Astrocyte of the hippocampus (primary cell): ENCODE measurements at places on chromosomes 11 and 22.
A peak's percentile ranks its signal among the peaks of the same experiment; 100 is the strongest.

- DNase-seq, result no peak
Measured at GRCh38 chr11:12707500-12707880, 33.3 kb downstream of the TEAD1 start.

DNA sequence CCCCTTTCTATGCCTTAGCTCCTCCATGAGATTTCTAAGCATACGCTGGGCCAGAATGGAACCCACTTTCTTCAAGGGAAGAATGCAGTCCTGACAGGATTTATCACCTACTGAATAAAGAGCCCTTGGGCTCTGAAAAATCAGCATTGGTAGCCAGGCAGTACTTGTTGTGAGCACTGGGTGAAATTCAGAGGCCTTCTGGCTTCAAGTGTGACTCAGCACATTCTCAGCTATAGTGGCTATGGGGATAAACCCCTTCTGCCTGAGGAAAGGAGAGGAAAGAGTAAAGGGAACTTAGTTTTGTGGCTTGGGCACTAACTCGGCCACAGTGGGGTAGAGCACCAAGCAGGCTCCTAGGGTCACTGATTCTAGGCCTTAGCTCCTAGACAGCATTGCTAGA is 574.8 kb downstream of the JRKL start:
- DNase-seq, result no peak

- no peak for DNase-seq
Measured at GRCh38 chr22:49587421-49587820, 240.3 kb downstream of the BRD1 start.

DNA sequence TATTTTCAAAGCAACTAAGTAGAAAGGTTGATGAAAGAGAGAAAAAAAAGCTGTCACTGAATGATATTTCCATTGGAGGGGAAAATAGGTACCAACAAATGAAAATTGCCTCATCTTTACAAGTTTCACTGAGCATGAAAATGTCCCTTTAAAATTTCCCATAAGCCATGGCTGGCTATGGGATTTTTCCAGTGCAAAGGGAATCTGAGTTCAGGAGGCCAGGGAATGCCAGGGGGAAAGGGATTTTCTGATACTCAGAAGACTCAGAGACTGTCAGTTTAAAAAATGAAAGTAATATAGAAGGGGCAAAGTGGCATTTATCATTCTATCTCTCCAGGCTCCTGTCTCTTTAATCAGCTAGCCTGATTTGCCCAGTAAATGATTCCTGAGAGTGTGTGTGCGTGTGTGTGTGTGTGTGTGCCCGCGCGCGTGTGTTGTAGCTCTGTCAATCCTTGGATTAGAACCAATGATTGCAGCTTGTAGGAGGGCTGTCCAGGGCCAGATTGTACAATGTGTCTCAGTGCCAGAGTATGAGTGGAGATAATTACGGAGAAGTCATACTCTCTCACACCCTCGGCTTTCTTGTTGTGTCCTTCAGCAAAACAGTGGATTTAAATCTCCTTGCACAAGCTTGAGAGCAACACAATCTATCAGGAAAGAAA is at the start of gene NTM:
Gene NTM (plus strand): TSS at position 526 of the 662 bp plus-strand sequence.
- DNase-seq, result peak; percentile 78

- no peak for DNase-seq
Measured at GRCh38 chr22:19062139-19062942, 59.9 kb downstream of the DGCR2 start.

- peak; percentile 80 for DNase-seq
Measured at GRCh38 chr11:43738600-43739409, 58.3 kb downstream of the HSD17B12 start.

DNA sequence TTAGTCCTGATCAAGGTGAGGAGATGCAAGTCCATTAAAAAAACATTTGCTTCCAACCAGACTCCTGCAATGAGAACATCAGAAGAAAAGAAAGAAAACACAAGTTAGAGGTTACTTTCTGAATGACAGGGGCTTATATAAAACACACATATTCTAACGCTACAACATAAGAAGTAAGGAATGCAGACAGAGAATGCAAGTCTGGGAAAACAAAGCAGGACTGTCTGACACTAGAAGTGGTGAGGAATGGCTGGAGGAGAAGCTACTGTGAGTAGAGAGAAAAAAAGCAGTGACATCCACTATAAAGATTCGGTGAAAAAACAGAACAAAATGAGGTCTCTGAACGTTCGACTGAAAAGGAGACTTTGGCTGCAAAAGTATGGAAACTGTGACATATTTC is 12.3 kb downstream of the TMEM216 start:
- DNase-seq, result peak; percentile 58

GRCh38 chr11:57662893-57663292 is 5.0 kb upstream of the ZDHHC5 start:
- no peak for DNase-seq

DNA sequence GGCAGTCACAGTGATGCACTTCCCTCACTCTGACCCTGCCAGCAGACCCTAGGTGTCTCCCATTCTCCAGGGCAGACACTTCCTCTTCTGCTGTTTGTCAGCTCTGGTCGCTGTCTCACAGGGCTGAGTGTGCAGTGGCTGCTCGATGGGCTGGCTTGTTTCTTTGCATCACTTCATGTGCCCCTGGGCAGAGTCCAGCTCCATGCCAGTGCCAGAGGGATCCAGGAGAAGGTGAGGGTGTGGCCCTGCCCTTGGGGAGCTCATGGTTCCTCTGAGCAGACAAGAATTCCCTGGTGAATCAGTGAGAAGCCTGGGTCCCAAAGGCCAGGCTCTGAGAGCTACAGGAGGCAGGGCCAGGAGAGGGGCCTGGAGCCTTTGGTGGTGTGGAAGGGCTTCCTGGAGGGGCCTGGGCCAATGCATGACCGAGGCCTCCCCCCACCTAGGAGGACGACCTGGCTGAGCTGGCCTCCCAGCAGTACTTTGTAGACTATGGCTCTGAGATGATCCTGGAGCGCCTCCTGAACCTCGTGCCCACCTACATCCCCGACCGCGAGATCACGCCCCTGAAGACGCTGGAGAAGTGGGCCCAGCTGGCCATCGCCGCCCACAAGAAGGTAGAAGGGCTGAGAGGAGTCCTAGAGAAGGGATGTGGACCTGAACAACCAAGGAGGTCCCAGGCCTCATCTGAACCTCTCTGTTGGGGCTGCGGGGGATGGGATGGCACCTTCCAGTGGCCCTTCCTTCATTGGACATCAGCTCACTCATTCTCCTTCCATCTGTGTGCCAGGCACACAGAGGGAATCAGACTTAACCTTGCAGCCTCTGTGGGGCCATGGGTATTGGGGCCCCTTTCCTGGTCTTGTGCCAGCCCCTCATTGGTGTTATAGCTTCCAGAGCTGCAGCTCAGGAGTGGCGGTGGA is 66.1 kb downstream of the MYO7A start:
- DNase-seq, result no peak

GRCh38 chr22:43066134-43066533 is 23.1 kb downstream of the TTLL1 start:
- no peak for DNase-seq

GRCh38 chr11:100573911-100574513 is 113.1 kb upstream of the ARHGAP42 start:
- no peak for DNase-seq

DNA sequence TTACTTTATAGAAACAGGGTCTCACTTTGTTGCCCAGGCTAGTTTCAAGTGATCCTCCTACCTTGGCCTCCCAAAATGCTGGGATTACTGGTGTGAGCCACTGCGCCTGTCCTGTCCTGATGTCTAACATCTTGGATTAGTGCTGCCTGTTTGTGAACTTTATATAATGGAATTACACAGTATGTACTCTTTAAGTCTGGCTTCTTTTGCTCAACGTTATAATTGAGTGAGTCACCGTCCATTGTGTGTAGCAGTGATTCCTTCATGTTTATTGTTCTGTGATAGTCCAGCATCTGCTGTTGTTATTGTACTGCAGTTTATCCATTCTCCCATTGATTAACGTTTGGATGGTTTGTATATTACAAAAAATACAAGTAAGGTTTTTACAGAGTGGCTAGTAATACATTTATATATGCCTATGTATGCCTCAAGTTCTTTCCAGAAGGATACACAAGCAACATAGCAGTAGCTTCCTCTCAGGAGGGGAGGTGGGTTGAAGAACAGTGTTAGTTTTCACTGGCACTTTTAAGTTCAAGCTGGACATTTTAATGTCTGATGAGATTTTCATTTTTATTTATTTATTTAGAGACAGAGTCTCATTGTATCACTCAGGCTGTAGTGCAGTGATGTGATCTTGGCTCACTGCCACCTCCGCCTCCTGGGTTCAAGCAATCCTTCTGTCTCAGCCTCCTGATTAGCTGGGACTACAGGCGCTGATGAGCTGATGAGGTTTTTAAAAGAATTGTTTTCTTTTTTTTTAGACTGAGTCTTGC is 25.2 kb upstream of the MICALL1 start:
- DNase-seq, result peak; percentile 51

- no peak for DNase-seq
Measured at GRCh38 chr22:33391298-33391697, 333.1 kb upstream of the SYN3 start.

- peak; percentile 81 for DNase-seq
Measured at GRCh38 chr11:85663753-85664614, 945 bp downstream of the CREBZF start.

GRCh38 chr11:121041072-121041471 is 17.2 kb downstream of the TBCEL start:
- no peak for DNase-seq

GRCh38 chr11:10532526-10532925 is 8.5 kb downstream of the RNF141 start:
- no peak for DNase-seq

DNA sequence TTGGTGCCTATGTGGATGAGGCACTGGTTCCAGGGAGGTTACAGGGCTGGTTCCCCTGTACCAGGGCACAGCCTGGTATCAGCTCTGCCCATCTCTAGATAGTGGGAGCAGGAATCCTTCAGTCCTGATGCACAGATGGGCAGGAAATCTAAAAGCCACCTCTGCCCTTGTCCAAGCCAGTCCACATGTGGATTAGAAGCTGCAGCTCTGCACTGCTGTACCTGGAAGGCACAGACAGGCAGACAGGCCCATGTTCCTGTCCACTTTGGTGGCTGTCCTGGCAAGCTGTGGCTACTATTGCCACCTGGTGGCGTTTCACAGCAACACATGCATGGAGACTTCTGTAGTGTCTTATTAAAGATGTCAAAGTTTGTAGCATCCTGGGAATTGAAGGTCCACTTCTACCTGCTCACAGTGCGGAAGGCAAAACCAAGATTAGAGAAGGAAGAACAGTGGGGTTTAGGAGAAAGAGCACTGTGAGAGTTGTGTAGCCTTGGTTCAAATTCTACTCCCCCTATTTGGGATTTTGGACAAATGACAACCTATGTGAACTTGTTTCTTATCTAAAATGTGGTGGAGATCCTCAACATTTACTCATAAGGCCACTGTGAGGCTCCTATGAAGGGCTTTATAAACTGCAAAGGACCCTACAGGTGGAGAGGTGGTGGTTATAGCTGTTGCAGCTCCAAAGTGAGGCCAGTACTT is 30.1 kb downstream of the NAV2 start:
- DNase-seq, result peak; percentile 88

DNA sequence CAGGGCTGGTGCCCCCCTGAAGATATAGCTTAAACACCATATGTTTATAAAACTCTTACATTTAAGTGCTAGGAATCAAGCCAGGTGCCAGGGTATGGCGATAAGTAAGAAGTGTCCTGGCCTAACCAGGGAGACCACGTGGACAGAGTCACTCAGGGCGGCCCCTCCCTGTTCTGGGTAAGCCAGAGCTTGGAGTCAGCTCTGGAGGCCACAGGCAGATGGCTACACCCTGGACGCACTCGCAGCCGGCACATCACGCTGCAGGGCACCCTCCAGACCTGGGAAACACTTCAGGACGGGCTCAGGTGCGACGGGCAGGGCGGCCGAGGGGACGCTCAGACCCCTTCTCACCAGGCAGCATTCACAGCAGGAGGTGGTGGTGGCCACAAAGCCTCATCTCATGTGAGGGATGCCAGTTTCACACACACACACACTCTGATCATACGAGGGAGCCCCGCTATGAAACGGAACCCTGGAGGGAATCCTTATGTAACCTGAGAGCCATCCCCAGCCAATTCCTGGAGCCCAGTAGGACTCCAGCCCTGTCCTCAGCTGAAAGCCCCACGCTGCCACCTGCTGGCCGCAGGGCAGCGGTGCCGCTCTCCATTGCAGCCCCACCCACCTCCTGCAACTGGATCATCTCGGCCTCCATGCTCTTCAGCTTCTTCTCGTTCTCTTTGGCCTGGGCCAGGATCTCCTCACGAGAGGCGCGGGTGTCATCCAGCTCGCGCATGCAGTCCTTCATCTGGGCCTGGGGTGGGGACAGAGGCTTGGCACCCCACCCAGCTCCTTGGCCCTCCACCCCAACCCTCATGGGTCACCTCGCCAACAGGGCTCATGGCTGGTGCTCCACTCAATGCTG is 33.4 kb downstream of the APOL1 start:
- peak; percentile 86 for DNase-seq

GRCh38 chr11:78085972-78086371 is 6.3 kb upstream of the NDUFC2 start:
- no peak for DNase-seq

- no peak for DNase-seq
Measured at GRCh38 chr11:8336356-8337129, 72.9 kb upstream of the LMO1 start.

- DNase-seq, result no peak
Measured at GRCh38 chr11:76783294-76783895, at the start of gene TSKU. Gene TSKU, plus strand, starts transcription at chr11:76783356. Its CDS starts 12,261 bp downstream, at chr11:76795617.

GRCh38 chr11:79285756-79286155 is 155.1 kb downstream of the TENM4 start:
- DNase-seq, result no peak

DNA sequence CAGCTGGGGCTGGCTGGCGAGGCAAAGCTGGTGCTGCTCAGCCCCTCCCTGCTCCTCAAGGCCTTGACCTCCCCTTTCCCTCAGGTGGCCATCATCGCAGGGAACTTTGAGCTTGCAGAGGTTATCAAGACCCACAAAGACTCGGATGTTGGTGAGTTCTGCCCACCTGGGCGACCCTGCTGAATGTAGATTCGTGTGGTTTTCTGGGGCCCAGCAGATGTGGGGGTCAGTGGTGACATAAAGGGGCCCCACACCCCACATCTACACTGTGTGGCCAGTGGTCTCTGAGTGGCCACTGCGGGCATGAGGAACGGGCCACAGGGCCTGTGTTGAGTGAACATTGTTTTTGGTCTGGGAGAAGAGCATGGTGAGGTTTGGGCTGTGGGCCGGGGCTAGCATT is 11.9 kb downstream of the SHANK3 start:
- no peak for DNase-seq

DNA sequence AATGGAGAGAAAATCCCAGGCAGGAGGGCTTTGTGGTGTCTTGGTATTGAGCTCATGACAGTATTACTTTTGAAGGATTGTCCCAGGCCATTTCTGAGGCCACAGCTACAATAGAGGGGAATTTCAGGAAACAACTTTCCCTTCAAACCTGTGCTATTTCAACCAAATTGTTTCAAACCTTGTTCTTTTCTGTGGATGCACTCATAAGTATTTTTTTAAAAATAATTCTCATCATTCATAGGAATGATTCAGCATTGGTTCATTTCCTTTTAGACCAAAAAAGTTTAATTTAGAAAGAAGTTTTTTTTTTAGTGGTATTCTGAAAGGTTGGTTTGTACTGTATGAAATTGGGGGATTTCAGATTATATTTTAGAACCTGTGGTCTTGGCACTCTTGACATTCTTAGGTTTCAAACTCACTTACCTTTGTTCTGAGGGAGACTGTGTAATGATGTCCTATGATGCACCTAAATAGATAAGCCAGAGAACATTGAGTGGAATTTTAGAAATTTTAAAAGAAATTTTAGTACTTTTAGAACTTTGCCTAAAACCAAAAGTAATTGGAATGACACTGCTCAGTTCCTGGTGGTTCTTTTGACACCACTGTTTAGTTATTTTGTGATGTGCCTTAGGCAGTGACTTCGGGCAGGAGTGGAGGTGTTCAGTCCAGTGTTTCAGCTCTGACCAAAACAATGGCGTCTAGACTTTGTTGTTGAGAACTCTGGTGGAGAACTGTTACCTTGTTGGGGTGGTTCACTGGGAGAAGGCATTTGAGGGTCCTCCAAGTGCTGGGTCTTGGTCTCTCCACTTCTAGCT is 12.2 kb downstream of the TEAD1 start:
- DNase-seq, result no peak
